Stimulated activated CD4-positive, alpha-beta T cell treated with anti-CD3 and anti-CD28 coated beads, Interleukin-1b, Interleukin-23, amount 100 ng/mL, for 1 hour (primary cell): ENCODE measurements at places on chromosomes 16 and 17.

GRCh38 chr16:9258423-9259051 is 167.1 kb downstream of the HAPSTR1 start:
- no peak for DNase-seq

DNA sequence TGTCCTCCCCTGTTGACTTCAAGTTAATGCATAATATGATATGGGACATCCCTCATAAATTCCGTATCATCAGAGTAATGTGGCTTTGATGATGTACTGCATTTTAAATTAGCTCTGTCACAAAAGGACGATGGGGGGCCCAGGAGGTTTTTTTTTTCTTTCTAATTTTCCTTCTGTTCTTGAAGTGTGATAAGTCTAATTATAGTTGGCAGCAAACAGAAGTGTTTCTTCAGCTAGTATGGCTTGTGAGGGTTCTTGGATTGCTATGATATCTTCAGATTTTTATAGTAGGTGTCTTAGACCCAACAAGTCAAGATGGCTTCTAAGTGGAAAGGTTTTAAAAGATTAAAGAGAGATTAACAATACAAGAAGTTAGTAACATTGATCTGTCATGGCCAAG is 796.2 kb upstream of the RBFOX1 start:
- no peak for DNase-seq

GRCh38 chr17:35486920-35487732 is 38.6 kb upstream of the SLFN13 start:
- peak; percentile 66 for DNase-seq

DNA sequence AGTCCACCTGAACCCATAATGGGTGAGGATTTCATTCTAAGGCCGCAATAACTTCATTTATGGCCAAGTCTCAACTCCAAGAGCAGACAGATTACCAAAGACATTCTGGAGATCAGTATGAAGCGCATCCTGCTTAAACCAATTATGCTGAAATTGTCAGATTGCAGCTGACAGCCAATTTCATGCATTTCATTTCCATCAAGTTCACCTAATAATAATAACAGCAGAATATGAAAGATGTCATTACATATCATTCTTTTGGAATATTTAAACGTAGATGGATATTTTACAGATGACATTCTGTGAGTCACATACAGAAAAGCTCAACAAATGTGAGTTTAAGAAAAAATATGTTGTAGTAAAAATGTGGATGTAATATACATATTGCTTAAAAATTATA is 54.9 kb upstream of the NACA2 start:
- no peak for DNase-seq

GRCh38 chr16:3152991-3153368 is 18.2 kb downstream of the ZNF213 start:
- no peak for DNase-seq
